Hepatocyte (in vitro differentiated cells): ENCODE measurements at places on chromosomes 16 and 17. TPM values are rescaled to one million over a fixed set of nuclear protein-coding genes. Genes with fewer than 3 reads are reported as not detected.

Gene GDPD3
- 0.67 TPM in 1 of 2 replicates, not detected in the other for total RNA-seq

- DNase-seq: no peak
Measured at GRCh38 chr17:45338023-45338781, 21.4 kb upstream of the MAP3K14 start.

Gene ALDOA
- total RNA-seq: 392 and 397 TPM in 2 replicates

Gene MARF1
- total RNA-seq: 12.0 and 15.5 TPM in 2 replicates

GRCh38 chr17:31314782-31315100, 887 bp upstream of the EVI2B start:
- no peak for DNase-seq

GRCh38 chr17:78356101-78356713, 3.7 kb downstream of the SOCS3 start:
- peak; percentile 67 for DNase-seq

Gene CCDC154
- 0.33 and 0.64 TPM in 2 replicates for total RNA-seq

- no peak for DNase-seq
Measured at GRCh38 chr16:2195322-2196161, 863 bp downstream of the CASKIN1 start.
